ENCODE measurements at places on chromosomes 2 and 18.

GRCh38 chr18:74248595-74248994 is 43.2 kb downstream of the CYB5A start:
- no peak for DNase-seq

GRCh38 chr2:236949089-236949905 is 136.4 kb upstream of the COPS8 start:
- no peak for DNase-seq

GRCh38 chr2:136055929-136056688 is 61.8 kb downstream of the CXCR4 start:
- DNase-seq: no peak

DNA sequence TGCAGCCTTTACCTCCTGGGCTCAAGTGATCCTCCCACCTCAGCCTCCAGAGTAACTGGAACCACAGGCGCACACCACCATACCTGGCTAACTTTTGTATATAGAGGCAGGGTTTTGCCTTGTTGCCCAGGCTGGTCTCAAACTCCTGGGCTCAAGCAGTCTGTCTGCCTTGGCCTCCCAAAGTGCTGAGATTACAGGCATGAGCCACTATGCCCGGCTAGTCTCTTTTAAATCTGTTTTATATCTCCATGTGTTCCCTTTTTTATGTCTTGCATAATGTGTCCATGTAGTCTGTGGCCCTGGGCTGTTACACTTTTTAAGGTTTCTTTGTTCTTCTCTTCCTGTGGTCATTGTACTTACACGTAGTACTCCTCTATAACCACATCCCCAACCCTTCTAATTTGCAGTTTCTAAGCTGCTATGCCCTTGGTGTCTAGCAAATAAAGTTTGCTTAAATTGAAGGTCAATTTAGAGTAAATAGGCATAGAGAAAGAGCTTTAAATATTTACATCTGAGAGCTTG is 168.2 kb downstream of the MCFD2 start:
- DNase-seq: no peak

DNA sequence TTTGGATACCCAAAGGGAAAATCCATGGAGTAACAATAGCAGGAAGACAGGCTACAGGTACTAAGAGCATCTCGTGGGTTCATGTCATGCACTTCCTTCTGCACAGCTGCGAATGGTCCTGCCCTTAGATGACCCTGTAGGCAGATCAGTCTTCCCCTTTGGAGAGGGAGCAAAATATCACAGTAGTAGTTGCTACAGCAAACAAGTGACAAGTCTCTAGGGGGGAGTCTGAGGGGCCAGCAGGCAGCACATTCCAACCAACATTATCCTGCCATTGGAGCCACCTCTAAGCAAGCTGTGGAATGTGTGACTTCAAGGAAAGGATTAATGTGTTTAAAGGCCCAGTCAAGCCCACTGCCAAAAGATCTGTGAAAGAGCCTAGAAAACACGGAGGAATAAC is 273.2 kb upstream of the PARD3B start:
- DNase-seq: no peak

DNA sequence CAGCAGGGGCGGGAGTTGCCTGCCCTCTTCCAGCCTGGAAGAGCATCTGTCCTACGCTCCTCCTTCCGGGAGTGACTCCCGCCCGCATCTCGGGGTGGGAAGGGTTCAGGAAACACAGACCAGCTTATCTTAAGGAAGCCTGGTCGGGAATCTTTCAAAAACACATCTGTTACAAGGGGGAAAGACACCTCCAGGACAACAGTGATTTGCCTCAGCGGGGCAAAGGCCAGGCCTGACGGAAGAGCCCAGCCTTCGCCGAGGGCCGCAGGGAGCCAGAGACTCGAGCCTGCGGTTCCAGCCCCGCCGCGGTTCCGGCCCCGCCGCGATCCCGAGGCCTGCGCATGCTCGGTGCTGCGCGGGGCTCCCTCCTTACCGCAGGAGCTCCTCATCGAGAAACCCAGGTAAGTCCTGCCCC is 38.1 kb upstream of the TGIF1 start:
- peak; percentile 14 for DNase-seq

- no peak for DNase-seq
Measured at GRCh38 chr2:238203973-238204683, 633 bp upstream of the ILKAP start.

GRCh38 chr2:186209532-186209931 is 276.5 kb upstream of the ZC3H15 start:
- DNase-seq: no peak

DNA sequence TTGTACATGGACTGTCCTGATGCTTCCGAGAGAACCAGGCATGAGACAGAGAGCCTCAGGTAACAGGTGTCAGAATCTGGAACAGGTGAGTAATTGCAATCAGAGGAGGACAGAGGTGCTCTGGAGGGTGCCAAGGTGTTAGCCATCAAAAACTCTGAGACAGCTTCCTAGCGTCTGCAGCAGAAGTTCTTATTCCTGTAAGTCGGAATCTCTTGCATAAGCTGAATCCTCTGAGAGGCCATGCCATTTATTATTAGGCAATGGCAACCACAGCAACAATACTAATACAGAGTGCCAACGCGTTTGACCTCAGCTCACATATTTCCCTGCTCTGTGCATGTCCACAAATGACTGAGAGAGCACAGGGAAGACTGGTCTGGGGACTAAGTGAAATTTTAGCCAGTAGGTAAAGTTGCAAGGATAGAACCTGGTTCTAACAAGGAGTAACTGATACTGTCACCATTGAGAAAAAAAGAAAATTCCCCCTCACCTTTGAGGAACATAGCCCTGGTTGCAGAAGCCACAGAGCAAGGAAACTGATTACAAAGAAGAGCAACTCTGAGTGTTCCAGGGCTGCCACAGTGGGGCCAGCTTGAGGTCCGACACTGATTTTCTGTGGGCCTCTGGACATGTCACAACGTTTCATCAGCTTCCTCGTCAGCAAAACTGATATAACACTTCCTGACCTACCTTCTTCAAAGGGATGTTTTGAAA is 55.1 kb upstream of the ACSL3 start:
- no peak for DNase-seq

- DNase-seq: no peak
Measured at GRCh38 chr2:130963849-130964793, 127.4 kb downstream of the ARHGEF4 start.

DNA sequence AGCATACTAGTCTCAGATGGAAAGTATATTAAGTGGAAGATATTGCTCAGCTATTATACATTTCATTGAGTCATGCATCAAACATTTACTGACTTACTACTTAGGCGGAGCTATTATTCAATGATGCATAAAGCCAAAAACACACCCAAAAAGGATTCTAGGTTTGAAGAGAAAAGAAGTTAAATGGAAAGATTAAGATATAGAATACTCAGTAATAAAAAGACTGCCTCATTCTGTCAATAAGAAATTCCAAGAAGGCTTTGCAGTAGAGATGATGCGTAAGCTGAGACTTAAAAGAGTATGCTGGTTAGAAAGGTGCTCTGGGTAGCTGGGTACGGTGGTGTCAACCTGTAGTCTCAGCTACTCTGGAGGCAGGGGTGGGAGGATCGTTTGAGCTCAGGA is 27.6 kb downstream of the STK17B start:
- DNase-seq: no peak

DNA sequence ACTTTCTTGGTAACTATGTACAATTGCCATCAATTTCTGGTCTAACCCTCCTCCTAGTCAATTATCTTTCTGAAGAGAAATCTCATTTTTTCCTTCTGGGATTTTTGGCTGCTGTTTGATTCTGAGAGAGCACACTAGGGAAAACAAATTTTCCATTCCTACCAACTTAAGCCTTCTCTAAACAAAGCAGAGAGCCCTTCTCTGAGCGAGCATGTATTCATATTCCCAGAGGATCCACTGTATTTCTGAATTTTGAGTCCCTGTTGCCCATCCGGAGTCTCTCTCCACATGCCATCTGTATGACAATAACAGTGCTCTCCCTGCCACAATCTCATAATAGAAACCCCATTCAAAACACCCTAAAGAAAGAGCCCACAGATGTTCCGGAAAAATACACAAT is 78.5 kb downstream of the MAIP1 start:
- no peak for DNase-seq

GRCh38 chr2:188526701-188527100 is 235.0 kb downstream of the GULP1 start:
- no peak for DNase-seq

DNA sequence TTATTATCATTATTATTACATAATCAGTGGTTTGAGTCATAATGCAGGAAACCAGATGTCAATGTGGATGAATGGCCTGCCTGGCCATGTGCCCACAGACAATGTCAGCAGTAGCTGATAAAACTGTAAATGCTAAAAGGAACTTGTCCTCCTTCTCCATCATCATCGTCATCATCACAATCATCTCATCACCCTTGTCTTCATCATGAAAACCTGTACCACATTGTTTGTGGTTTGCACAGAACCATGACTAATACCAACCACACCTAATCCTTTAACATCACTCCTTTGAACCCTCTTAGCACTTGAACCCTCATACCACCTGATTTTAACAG is 96.0 kb downstream of the HNMT start:
- no peak for DNase-seq

GRCh38 chr2:188332619-188333018 is 40.9 kb downstream of the GULP1 start:
- no peak for DNase-seq

GRCh38 chr2:190891372-190891771 is 10.8 kb downstream of the GLS start:
- no peak for DNase-seq

DNA sequence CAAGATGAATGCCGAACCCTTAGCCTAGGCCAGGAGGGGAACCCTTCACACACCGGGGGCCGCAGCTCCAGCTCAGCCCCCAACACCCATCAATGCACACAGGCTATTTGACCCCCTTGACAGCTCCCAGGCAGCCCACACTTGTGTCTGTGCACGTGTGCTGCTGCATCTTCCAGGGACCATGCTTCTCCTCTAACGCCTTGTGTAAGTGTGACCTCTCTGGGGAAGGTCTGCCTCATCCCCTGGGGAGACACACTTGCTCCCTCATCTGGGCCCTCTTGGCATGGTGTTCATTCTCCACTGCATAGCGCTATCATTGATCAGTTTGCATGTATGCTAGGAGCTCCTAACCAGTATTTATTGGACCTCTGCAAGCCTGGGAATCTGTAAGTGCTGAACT is 120.0 kb upstream of the FHL2 start:
- no peak for DNase-seq

- DNase-seq: no peak
Measured at GRCh38 chr2:28345619-28346018, 47.0 kb upstream of the FOSL2 start.

DNA sequence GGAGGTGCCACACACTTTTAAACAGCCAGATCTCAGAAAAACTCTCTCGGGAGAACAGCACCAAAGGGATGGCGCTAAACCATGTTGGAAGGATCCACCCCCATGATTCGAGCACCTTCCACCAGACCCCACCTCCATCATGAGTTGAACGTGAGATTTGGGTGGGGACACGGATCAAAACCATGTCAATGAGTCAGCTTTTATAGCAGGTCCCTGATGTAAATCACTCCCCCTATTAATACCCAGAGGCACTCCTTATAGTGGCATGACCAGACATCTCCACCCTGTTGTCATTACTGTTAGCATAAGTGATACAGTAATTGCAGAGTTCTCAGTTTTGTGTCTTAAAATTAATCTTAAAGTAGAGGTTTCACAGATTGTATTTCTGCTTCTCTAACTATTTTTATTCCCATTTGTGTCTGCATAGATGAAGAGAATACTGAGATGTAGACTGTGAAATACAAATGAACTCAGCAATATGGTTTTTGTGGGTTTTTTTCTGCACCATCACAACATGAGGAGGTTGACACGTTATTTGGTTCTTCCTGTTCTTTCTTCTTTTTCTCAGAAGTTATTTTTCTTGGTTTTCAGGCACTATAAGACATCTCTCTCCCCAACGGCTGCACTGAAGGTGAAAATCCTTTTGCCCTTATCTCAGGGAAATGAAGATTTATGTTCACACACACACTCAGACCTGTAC is 218.2 kb downstream of the ARL4C start:
- DNase-seq: no peak

DNA sequence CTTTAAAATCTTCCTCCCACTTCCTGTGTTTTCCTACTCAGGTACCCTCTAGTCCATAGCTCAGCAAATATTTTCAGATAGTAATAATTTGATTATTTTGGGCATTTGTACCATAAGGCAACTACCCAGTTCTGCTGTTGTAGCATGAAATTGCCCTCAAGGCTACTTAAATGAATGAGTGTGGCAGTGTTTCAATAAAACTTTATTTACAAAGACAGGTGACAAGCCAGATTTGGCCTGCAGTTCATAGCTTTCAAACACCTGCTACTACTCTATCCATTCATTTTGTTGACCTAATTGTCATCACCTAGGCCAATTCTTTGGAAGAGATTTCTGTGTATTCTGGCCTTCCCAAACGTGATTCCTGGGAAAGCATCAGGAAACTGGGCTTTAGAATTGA is 28.9 kb downstream of the NYAP2 start:
- DNase-seq: no peak

GRCh38 chr2:23283-23682 is 23.0 kb downstream of the FAM110C start:
- DNase-seq: no peak

- no peak for DNase-seq
Measured at GRCh38 chr2:43934567-43934966, 61.2 kb downstream of the LRPPRC start.

DNA sequence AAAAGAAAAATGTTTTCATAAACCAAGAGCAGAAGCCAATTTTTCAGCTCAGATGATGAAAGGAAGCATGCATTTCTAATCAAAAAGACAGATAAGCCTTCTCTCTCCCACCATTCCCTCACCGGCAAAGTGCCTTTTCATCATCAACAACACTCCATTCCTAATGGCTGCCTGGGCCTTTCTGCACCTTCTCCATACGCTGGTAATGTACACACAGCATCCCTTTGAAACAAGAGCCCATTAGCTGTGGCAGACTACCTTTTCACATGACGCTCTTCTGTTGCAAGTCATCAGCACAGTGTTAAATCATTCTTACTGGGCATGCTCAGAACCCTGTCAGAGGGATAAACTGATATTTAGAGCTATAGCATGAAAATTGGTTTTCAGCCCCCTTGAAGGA is 408.9 kb downstream of the MEIS1 start:
- no peak for DNase-seq

DNA sequence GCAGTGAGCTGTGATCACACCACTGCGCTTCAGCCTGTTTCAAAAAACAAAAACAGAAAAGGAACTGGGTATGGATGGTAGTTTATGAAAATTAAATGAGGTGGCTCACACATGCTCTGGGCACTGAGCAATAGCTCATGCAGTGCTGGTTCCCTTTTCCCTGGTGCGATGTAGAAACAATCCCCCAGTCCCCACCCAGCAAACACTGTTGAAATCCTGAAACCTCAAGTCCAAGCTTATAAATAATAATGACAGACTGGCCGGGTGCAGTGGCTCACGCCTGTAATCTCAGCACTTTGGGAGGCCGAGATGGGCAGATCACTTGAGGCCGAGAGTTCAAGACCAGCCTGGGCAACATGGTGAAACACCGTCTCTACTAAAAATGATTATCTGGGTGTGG is 55.4 kb upstream of the SMAD2 start:
- DNase-seq: no peak

Measured in activated T-helper 1 cell treated with Interleukin-2 at 50 U/mL for 16 hours (primary cell).